ENCODE measurements at places on chromosomes 4 and X.
A peak's percentile ranks its signal among the peaks of the same experiment; 100 is the strongest.

GRCh38 chr4:109155084-109155483 is 147.4 kb downstream of the COL25A1 start:
- no peak for DNase-seq

DNA sequence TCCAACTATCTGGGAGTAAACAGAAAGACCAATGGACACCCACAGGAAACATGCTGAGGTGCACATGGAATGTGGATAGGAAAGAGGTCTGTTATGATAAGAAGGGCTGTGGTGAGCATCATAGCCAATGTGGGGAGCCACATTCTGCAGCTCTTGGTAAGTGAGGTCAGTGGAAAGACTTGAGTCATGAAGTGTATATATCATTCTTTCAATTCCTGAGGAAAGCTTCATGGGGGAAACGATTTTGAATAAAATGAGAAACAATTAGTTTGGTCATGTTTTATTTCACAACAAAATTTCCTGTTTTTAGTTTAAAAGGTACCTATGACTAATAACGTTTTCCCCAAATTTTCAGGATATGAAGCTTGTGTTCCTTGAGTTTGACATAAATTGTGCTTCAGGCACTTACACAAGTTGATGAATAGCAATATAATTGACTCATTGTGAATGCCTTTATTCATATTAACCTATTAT is 41.4 kb upstream of the RASSF6 start:
- DNase-seq, result no peak

- peak; percentile 14 for DNase-seq
These were observed 111.9 kb upstream of the TMEM164 start for GRCh38 chrX:109890910-109891502.

DNA sequence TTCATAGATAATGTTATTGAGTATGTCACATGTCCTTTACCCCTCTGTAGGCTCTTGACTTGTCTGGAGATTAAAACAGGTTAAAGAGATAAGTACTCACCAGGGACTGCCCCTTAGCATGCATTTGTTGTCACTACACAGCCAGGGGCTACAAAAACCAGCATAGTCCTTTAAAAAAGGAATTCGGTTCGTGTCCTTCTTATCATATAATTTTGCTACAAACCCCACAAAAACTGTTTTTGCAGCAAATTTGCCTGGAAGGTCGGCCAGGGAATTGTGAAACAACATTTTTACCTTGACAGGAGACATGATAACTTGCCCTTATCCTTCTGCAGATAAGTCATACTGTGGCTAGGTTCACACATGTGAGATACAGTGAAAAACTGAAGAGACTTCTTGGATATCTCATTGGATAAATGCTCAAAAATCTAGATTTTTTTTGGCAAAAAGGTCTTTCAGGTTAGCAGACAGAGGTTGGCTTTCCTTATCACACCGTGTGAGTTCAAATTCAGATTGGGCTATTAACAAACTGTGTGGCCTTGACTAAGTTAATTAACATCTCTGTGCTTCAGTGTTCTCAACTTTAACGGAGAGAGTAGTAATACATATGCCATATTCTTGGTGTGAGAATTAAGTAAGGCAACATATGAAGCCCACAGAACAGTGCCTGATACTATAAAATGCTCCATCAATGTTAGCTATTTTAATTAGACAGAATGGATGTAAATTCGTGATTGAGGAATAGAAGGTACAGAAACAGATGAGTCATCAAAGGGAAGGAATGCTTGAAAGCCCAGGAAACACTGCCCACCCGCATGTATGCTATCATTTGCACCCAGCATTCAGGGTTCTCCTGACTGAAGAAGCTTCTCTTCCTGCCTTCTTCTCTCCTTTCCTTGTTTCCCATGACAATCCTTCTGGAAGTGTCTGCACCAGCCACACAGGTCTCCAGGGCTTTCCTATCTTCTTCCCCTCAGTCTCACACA is 30.0 kb downstream of the FAM9C start:
- DNase-seq, result no peak

DNA sequence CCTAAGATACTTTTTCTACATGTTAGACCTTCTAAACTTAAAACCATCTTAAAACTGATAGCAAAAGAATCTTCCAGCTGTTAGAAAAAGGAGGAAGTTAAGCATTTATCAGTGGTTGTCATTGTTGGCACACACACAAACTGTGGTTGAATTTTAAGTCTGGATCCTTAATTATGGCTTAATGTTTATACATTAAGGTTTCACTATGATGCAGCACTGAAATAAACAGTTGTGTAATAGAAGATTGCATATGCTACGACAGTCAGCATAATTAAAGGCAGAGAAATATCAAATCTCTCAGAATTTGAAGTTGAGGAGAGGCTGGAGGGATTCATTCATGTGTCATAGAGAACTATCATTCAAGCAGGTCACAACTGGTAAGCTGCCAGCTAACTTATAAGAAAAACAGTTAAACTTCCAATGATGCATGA is 32.3 kb downstream of the ADGRA3 start:
- DNase-seq, result no peak
